HuH-7.5 (cell line): ENCODE measurements at places on chromosomes 1 and 21.

DNA sequence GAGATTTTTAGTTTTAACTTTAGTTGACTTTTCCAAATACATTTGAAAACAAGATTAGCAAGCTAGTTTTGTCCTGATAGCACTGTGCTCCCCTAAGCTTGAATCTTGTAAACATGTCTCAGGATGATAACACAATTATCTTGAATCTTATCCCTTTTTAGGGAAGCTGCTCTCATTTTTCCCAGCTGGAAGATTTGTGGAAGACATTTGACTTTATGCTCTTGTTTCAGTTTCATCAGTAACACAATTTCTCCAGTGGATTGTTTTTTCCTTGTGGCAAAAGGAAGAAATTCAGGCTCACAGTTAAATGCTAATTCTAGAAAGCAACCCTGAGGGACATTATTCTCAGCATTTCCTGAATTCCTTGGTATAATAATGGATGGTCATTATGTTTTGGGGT lies 88.8 kb downstream of the CDC7 start:
- DNase-seq, result no peak

DNA sequence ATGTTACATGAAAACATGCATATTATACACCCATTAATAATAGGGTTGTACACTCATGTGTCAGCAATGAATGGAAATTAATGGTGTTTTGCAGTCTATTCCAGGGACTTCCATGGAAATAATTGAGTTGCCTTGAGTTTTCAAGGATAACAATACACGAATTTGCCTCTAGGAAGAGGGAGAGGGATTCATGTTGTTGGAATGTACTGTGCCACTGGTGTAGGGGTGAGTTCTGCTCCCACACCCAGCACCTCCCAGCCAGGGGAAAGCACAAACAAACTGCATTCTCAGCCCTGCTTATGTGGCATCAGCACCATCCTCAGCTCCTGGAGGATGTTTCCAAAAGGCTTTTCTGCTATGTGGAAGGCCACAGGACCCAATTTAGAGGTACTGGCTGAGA lies 57.8 kb downstream of the BCAR3 start:
- DNase-seq, result no peak

- no peak for DNase-seq
These were observed 85.5 kb downstream of the ADAMTS1 start for GRCh38 chr21:26759731-26760130.

DNA sequence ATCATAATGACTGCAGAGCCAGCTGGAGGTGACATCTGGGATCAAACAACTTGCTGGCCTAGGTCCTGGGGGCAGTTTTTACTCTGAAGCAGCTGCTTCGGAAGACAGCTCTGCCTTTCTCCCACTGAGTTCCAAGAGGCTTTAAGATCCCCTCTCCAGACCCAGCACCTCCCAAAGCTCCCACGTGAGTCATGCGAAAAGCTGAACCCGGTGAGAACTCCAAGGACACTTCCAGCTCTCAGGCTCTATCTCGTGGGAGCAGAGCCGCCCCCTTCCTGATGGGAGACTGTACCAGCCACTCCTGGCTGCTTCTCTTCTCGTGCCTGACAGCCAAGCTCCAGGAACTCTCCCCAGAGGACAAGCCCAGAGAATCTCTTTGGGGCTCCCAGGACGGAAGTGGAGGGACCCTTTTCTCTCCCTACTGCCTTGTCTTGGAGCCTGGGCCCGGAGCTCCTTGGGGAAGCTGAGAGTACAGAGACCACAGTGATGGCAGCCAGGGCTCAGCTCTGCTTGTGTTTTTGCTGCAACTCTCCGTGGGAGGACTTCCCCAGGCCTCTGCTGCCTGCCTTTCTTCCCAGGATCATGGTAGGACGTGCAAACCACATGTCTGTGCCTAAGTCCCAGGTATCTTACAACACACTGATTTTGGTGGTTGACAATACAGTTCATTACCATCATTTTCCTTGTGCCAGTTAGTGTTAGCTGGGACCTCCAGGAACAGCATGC lies 40.6 kb downstream of the STUM start:
- DNase-seq, result no peak

- no peak for DNase-seq
These were observed at the start of gene S100A1 for GRCh38 chr1:153627715-153628626. S100A1 (plus strand) TSS chr1:153628434; CDS start chr1:153630522, 2,088 bp downstream.

- DNase-seq, result no peak
These were observed 13.6 kb downstream of the CSTB start for GRCh38 chr21:43762303-43763128.

DNA sequence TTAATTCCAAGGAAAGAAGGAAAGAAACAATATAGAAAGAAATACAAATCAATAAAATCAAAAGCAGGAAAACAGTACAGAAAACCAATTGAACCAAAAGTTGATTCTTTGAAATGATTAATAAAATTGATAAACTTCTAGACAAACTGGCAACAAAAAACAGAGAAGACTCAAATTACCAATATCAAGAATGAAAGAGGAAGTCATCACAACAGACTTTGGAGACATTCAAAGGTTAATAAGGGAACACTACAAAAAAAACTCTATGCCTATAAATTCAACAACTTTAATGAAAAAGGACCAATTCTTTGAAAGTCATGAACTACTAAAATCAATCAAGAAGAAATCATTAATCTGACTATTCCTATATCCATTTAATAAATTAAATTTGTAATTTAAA lies 329.3 kb upstream of the NR5A2 start:
- DNase-seq, result no peak

DNA sequence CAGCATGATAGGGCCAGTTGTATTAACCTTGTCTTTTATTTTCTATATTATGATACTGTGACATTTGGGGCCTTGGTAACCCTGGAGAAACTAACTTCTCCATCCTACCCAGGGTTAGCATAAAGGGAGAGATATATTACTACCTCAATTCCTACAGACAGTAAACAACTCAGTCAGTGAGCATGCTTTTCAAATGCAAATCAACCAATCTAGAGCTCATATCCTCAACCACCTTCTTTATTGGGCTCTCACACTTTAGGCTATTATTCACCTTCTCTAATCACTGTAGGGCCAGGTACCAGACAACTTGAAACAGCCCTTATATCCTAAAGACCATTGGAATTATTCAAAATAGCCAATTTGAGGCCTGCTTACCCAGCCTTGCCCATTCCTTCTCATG lies 477.6 kb downstream of the PTPRC start:
- DNase-seq, result no peak

DNA sequence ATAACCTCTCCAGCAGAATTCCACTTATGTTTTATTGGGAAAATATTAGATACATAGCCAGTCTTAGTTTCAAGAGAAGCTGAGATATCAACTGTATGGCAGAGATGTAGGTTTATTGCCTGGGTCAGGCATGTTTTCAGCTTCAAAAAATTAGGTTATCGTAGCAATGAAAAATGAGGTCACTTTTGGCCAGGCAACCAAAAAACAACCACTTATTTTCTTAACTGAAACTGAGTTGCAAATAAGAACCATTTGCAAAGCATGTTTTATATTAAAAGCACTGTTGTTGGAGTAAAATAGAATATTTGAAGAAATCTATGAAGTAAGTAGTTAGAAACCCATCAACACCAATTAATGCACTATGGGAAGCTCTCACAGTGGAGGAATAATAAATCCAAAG lies 5.5 kb upstream of the OR6Y1 start:
- DNase-seq, result no peak

GRCh38 chr1:167635156-167635648 lies 5.2 kb downstream of the RCSD1 start:
- DNase-seq, result no peak

- DNase-seq, result no peak
These were observed 29.1 kb downstream of the S100A10 start for GRCh38 chr1:151964510-151964909.

DNA sequence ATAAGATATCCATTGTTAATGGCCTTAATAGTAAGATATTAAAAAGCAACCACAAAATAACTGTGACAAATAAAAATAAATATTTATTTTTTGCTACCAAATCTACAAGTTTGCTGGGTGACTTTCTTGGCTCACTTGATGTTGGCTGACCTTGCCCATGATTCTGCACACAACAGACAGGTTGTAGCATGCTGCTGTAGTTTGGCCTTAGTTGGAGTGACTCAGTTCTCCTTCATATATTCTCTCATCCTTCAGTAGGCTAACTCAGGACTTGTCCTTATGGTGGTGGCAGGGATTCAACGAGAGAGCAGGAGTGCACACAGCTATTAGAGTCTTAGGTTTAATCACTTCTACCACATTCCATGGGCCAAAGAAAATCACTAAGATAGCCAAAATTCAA lies 437.9 kb downstream of the MRPL39 start:
- DNase-seq, result no peak

DNA sequence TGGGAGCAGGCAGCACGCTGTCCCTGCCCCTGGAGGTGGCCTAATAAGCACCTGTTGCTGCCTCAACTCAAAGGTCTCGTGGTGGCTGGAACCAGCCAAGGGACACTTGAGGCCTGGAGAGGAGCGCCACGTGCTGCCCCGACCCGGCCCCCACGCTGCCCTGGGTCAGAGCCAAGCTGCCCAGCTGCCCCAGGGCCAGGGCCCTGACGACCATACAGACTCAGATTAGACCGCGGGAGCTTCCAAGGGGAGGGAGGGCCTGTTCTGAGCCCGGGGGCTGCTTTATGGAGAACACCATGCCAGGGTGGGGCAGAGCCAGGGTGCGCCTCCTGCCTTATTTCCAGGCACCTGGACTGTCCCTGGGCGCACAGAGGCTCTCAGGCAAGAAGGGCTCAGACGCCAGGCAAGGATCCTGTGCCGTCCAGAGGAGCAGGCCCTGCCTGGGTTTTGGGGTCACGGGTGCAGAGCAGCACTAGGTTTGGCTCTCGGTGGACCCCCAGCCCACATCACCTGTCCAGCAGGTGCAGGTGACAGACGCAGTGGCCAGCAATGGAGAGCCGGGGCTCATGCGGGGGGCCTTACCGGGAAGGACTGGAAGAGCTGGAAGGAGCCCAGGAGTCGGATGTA lies 18.6 kb downstream of the KRTAP10-1 start:
- DNase-seq, result no peak

GRCh38 chr1:218754477-218754876 lies 409.3 kb downstream of the TGFB2 start:
- DNase-seq, result no peak

GRCh38 chr1:78360584-78360983 lies 130.2 kb upstream of the PTGFR start:
- DNase-seq, result no peak

GRCh38 chr1:245777752-245778151 lies 623.0 kb downstream of the KIF26B start:
- DNase-seq, result no peak

GRCh38 chr1:152167835-152168534 lies 9.0 kb upstream of the RPTN start:
- DNase-seq, result no peak

- no peak for DNase-seq
These were observed 92.5 kb upstream of the IRF2BP2 start for GRCh38 chr1:234702342-234703000.

- no peak for DNase-seq
These were observed 140.4 kb upstream of the ETV3 start for GRCh38 chr1:157278383-157279137.

GRCh38 chr1:85195703-85196102 lies 5.1 kb downstream of the SYDE2 start:
- DNase-seq, result no peak

DNA sequence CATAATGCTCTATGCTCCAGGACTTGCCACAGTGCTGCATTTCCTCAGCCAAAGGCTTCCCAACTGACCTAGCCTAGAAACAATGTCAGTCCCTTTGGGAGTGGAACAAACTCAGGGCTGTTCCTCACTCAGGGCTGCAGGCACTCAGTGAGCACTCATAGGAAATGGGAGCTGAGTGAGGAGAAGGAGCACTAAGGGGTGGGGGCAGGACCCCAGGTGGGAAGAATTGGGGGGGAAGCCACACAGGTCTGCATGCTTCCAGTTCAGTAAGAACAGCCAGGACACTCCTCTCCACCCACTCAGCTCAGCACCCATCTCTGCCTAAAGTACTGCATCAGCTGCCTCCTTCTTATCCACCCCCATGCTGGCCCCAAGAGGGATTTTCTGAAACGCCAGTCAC lies 7.3 kb upstream of the SLC5A9 start:
- no peak for DNase-seq

- DNase-seq, result no peak
These were observed 24.4 kb downstream of the MRPL39 start for GRCh38 chr21:25582888-25583287.

DNA sequence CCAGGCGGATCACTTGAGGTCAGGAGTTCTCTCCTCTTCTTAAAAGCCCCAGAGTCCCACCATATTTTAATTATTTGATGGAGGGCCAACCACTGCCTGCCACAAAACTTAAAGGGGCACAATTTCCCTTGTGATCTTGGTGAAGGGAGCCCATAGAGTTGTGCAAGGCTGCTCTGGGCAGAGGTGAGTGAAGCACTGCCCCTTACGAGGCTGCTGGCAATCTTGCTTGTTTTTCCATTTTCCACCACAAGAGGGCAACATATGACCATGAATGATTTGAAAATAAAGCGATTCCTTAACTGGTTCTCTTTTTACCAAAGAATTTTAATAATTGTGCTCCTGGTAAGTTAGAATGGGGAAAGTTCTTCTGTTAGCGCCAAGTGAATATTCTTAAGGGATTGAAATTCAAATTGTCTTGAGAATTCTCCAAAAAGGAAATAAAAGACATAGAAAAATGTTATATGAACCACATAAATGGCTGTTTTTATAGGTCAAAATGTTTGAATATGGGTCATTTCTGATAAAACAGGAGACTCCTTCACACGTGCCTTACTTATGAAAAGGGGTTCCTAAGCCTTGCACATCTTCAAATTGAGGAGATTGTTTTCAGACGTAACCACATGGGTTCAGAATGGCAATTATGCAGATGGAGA lies 22.7 kb downstream of the PGM1 start:
- DNase-seq, result no peak

DNA sequence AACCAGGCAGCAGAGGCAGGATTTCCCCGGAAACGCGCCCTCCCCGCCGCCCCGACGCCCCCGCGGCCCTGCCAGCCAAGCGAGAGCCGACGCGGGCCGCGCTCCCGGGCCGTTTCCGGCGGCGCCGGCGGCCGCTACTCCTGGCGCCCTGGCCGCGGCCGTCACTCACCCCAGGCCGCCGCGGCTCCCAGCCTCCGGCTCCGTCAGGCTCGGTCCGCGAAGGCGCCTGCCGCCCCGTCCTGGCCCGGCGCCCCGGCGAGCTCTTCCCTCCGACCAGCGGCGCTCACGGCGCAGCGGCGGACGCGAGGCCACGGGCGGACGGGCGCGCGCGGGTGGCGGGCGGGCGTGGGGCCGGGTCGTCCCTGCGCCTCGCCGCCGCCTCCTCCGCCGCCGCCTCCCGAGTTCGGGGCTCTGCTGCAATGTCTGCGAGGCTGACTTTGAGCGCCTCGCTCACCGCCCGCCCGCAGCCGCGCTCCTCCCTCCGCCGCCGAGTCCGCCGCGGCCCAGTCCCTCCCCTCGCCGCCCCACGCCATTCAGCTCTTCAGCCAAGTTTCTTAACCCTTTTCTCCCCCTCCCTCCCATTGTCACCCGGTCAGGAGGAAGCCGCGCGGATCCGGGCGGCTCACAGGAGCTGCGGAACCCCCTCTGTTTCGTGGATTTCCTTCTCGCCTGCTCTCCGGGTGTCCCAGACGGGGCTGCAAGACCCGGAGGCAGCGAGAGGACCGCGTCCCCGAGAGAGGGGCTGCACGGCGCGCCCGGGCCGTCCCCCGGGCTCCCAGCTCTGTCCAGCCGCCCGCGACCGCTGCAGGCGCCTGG lies at the start of gene NRIP1:
TSS of gene NRIP1 (minus strand) at position 425 of the 816 bp plus-strand sequence. CDS start 96,808 bp downstream, outside the sequence.
- peak; percentile 63 for DNase-seq
